ENCODE measurements at places on chromosomes 4 and X. TPM values are rescaled to one million over a fixed set of nuclear protein-coding genes. Genes with fewer than 3 reads are reported as not detected.

Gene VEGFC
- 67.2 TPM for total RNA-seq

Gene LNX1
- total RNA-seq, result 0.51 TPM

Gene BRS3
- total RNA-seq, result not detected

Gene CYLC1
- not detected for total RNA-seq

Gene YY2
- 1.0 TPM for total RNA-seq

Gene DRP2
- total RNA-seq, result 0.50 TPM

Gene MSX1
- total RNA-seq, result 1.3 TPM

Gene CT47B1
- total RNA-seq, result not detected

Gene NEIL3
- 4.5 TPM for total RNA-seq

Gene AVPR2
- total RNA-seq, result not detected

- no peak for DNase-seq
- no peak overlapping the region for H3K27ac ChIP-seq
- H3K27me3 ChIP-seq, result no peaks in the 10 kb centered on the region
- H3K4me3 ChIP-seq, result no peak overlapping the region
Observed at GRCh38 chr4:83440148-83440814, 15.3 kb downstream of the HELQ start.

DNA sequence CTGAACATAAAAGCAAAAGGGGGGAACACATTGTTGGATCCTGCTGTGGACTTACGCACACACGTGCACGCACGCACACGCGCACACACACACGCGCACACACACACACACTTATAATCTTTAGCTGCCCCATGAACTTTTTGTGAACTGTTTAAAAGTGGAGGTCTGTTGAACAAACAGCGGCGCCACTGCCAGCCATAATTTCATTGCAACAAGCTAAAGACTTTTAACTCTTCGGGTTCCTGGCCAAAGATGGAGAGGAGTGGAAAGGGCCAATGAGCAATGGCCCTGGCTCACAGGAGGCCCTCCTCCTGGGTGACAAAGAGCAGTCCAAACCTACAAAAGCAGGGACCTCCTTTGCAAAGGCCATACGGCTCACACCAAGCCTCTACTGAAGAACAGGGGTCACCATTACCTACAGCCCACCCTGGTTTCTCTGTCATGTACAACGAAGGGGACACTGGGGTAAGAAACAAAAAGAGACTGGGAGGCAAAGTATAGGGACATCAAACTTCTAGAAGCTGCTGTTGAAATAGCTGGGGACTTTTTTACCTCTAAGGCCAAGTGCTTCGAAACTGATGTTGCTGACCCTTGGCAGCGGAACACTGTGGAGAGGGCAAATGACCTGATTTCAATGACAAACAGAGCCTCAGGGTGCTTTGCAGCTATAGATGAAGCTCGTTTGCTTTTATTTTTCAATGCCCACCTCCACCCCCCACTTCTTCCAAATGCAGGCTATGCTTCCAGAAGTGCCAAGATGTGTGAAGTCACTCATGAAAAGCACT, 16.7 kb downstream of the BCOR start:
- no peaks in the 10 kb centered on the region for H3K36me3 ChIP-seq
- H3K27ac ChIP-seq, result no peak overlapping the region
- H3K4me3 ChIP-seq, result no peak overlapping the region
- peaks cover 12% of the 10 kb centered on the region for H3K4me1 ChIP-seq
- DNase-seq, result no peak
- H3K27me3 ChIP-seq, result no peaks in the 10 kb centered on the region

- H3K4me3 ChIP-seq, result no peak overlapping the region
- no peaks in the 10 kb centered on the region for H3K27me3 ChIP-seq
- no peaks in the 10 kb centered on the region for H3K36me3 ChIP-seq
- no peak overlapping the region for H3K27ac ChIP-seq
- no peak for DNase-seq
Observed at GRCh38 chr4:12242354-12242753, 813.7 kb upstream of the HS3ST1 start.

GRCh38 chr4:118730683-118731082, 45.5 kb downstream of the METTL14 start:
- peaks cover 9% of the 10 kb centered on the region for H3K4me1 ChIP-seq
- no peak overlapping the region for H3K27ac ChIP-seq
- peaks cover 23% of the 10 kb centered on the region for H3K36me3 ChIP-seq
- no peak overlapping the region for H3K4me3 ChIP-seq
- DNase-seq, result no peak

DNA sequence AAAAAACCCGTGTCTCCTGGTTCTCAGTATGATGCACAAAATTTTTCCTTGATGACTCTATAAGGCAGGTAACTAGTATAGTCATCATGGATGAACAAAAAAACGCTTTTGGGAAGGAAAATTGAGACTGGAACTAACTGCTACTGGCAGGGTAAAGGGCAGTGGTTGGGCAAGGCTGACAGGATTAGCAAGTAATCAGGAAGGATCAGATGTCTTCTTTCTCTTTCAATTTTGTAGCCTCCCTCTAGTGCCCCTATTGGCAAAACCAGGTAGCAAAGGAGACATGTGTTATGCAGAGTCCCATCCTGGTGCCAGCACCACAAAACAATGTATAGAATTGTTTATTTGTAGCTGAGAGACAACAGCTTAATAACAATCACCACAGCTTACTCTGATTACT, 12.8 kb upstream of the SLITRK4 start:
- no peaks in the 10 kb centered on the region for H3K4me1 ChIP-seq
- no peak overlapping the region for H3K27ac ChIP-seq
- no peaks in the 10 kb centered on the region for H3K36me3 ChIP-seq
- no peak overlapping the region for H3K4me3 ChIP-seq
- no peaks in the 10 kb centered on the region for H3K27me3 ChIP-seq

- peaks cover 1% of the 10 kb centered on the region for H3K36me3 ChIP-seq
- peaks cover 18% of the 10 kb centered on the region for H3K4me1 ChIP-seq
- peak; percentile 62 for DNase-seq
- no peaks in the 10 kb centered on the region for H3K27me3 ChIP-seq
Observed at GRCh38 chr4:156958276-156959074, 13.1 kb downstream of the PDGFC start.

DNA sequence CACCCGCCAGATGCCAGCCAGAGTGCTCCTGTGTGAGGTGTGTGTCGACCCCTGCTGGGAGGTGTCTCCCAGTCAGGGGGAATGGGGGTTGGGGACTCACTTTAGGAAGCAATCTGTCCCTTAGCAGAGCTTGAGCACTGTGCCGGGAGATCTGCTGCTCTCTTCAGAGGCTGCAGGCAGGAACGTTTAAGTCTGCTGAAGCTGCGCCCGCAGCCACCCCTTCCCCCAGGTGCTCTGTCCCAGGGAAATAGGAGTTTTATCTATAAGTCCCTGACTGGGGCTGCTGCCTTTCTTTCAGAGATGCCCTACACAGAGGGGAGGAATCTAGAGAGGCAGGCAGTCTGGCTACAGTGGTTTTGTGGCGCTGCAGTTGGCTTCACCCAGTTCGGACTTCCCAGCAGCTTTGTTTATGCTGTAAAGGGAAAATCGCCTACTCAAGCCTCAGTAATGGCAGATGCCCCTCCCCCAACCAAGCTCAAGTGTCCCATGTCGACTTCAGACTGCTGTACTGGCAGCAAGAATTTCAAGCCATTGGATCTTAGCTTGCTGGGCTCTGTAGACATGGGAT, 80.8 kb downstream of the CCSER1 start:
- H3K27me3 ChIP-seq, result no peaks in the 10 kb centered on the region
- no peak overlapping the region for H3K4me3 ChIP-seq
- no peaks in the 10 kb centered on the region for H3K4me1 ChIP-seq
- no peak for DNase-seq

DNA sequence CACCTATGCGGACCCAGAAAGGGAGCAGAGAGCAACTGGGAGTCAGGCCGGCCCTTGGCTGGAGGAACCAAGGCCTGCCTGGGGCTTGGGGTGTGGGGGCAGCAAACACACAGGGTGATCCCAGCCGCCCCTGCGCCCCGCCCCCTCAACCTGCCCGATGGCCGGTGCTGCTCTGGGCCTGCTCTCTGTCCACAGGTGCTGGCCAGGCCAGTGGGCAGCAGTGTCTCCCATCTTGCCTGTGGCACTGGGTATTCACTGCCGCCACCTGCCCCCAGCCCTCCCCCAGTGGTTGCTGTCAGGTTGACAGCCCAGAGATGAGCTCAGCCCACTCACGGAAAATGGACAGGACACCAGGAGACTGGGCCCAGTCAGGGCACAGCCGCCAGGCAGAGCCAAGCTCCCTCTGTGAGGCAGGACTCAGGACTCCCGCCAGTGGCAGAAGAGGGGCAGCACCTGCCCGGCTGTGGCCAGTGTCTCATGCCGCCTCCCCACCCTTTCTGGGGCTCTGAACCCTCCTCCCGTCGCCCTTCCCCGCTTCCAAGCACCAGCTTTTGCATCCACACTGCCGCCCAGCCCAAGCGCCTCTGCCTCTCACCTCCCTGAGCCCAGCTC, 4.7 kb downstream of the NKX1-1 start:
- DNase-seq, result no peak
- H3K27ac ChIP-seq, result no peak overlapping the region
- no peaks in the 10 kb centered on the region for H3K4me1 ChIP-seq
- peaks cover 44% of the 10 kb centered on the region for H3K27me3 ChIP-seq
- no peaks in the 10 kb centered on the region for H3K36me3 ChIP-seq

DNA sequence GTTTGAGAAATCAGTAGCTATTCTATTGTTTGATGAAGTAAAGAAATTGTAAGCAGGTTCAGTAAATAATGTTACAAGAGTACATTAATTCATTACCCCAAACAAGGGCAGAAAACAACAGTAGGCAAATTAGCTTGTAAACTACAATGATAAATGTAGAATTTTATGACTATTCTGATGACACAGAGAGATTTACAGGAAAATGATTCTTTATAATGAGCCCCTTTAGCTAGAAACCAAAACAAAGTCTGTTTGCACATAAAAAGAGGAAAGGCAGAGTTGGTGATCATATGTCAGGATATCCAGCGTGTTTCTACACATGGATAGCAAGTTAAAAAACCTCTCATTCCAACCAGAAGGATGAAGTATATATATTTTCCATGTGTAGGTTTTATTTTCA, 204.8 kb downstream of the CFAP299 start:
- H3K27ac ChIP-seq, result no peak overlapping the region
- no peaks in the 10 kb centered on the region for H3K27me3 ChIP-seq
- no peak overlapping the region for H3K4me3 ChIP-seq
- no peaks in the 10 kb centered on the region for H3K36me3 ChIP-seq

GRCh38 chrX:70960730-70961129, 29.8 kb upstream of the SLC7A3 start:
- no peak overlapping the region for H3K27ac ChIP-seq
- no peaks in the 10 kb centered on the region for H3K36me3 ChIP-seq
- H3K27me3 ChIP-seq, result no peaks in the 10 kb centered on the region
- no peaks in the 10 kb centered on the region for H3K4me1 ChIP-seq
- no peak overlapping the region for H3K4me3 ChIP-seq

DNA sequence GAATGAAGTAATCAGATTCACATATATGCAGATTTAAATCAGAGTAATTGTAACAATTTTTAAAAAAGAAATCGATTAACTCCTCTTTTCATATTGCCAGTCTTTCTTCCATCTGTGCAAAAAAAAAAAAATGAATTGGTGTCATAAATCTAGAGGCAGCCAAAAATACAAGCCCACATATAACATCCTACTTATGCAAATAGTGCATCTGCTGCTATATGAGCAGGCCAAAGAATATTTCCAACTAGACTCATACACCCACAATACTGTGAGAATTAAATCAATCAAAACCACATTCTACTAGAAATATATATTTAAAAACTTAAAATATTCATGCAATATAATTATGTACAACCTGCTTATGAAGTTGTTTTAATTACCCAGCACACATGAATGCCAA, 298.1 kb upstream of the TRAM1L1 start:
- no peaks in the 10 kb centered on the region for H3K27me3 ChIP-seq
- DNase-seq, result no peak
- no peak overlapping the region for H3K27ac ChIP-seq
- no peak overlapping the region for H3K4me3 ChIP-seq
- H3K36me3 ChIP-seq, result no peaks in the 10 kb centered on the region

DNA sequence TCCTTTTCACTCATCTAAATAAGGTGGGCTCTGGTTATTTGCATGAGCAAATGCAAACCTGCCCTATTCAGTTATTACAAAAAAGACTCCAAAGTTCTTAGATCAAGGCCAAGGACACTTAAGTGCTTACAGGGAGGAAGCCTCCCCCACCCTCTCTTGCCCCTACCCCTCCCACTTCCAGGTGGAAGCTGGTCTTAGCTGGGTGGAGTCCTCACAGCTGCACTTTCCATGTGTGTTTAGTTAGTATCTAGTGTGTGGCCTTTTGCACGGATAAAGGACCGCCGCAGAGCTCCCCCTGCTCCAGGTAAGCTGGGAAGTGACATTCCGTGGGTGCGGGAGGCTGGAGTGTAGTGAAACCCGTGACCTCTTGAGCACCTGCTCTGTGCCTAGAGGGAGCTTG, at the start of gene TRIM75:
TSS of gene TRIM75 (plus strand) at position 222 of the 400 bp plus-strand sequence. CDS start 5,282 bp downstream, outside the sequence.
- H3K27me3 ChIP-seq, result no peaks in the 10 kb centered on the region
- no peak within 1 kb of the TSS for H3K4me3 ChIP-seq
- no peaks in the 10 kb centered on the region for H3K4me1 ChIP-seq
- no peaks in the 10 kb centered on the region for H3K36me3 ChIP-seq
- no peak for DNase-seq
- no peak within 1 kb of the TSS for H3K27ac ChIP-seq

- H3K36me3 ChIP-seq, result no peaks in the 10 kb centered on the region
- no peaks in the 10 kb centered on the region for H3K4me1 ChIP-seq
- no peak overlapping the region for H3K4me3 ChIP-seq
Observed at GRCh38 chr4:56055991-56056390, 107.2 kb downstream of the CEP135 start.

DNA sequence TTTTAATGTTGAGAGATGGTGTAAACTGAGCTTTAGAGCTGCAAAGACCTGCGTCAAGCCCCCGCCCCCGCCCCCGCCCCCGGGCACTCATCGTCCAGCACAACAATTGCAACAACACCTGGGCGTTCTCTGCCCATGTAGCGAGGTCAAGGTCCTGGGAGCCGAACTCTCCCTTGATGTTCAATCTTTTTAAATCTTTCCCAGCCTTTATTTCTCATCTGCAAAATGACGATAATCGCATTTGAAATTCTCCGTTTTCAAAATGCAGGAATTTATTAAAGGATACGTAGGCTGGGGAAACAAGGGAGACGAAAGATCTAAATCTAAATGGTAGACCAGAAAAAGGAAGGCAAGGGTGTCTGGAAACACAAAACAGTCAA, 648 bp upstream of the MSMO1 start:
- H3K4me1 ChIP-seq, result peaks cover 12% of the 10 kb centered on the region
- peak overlapping the region; percentile 86 for H3K4me3 ChIP-seq
- H3K36me3 ChIP-seq, result peaks cover 3% of the 10 kb centered on the region
- no peaks in the 10 kb centered on the region for H3K27me3 ChIP-seq
- no peak for DNase-seq

GRCh38 chr4:116469582-116469981, 615.8 kb downstream of the TRAM1L1 start:
- no peaks in the 10 kb centered on the region for H3K4me1 ChIP-seq
- H3K36me3 ChIP-seq, result no peaks in the 10 kb centered on the region
- DNase-seq, result no peak
- H3K27ac ChIP-seq, result no peak overlapping the region
- H3K4me3 ChIP-seq, result no peak overlapping the region
- no peaks in the 10 kb centered on the region for H3K27me3 ChIP-seq

GRCh38 chr4:168723020-168723419, 226.2 kb downstream of the PALLD start:
- H3K36me3 ChIP-seq, result no peaks in the 10 kb centered on the region
- peaks cover 12% of the 10 kb centered on the region for H3K4me1 ChIP-seq
- H3K27ac ChIP-seq, result peak overlapping the region; percentile 24
- H3K4me3 ChIP-seq, result no peak overlapping the region
- no peaks in the 10 kb centered on the region for H3K27me3 ChIP-seq

- no peaks in the 10 kb centered on the region for H3K27me3 ChIP-seq
- no peak overlapping the region for H3K27ac ChIP-seq
- DNase-seq, result peak; percentile 87
- H3K36me3 ChIP-seq, result no peaks in the 10 kb centered on the region
- H3K4me3 ChIP-seq, result no peak overlapping the region
- H3K4me1 ChIP-seq, result peaks cover 13% of the 10 kb centered on the region
Observed at GRCh38 chr4:168524006-168524405, 27.2 kb downstream of the PALLD start.

GRCh38 chrX:1224954-1225353, 12.5 kb upstream of the CRLF2 start:
- no peaks in the 10 kb centered on the region for H3K36me3 ChIP-seq
- H3K27me3 ChIP-seq, result no peaks in the 10 kb centered on the region
- H3K4me3 ChIP-seq, result no peak overlapping the region
- no peak overlapping the region for H3K27ac ChIP-seq

Measured in fibroblast of lung (primary cell).